ENCODE measurements at places on chromosomes 2 and 18.

GRCh38 chr2:74005786-74006185 lies 21.1 kb downstream of the TET3 start:
- no peak for DNase-seq

DNA sequence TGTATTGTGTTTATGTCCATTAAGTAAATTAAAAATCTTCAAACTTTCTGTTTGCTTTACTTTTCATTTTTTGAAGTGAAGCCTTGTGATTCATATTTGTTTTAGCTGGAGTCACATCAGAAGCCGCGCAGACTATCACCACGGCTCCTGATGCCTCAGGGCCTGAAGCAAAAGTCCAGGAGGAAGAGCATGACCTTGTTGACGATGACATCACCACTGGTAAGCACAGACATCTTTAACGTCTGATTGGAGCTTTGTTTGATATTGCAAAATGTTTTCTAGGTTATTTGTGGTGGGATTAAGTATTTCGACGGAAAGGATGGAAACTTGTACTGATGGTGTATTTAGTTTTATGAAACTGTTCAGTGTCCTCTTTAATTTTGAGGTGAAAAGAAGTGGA lies 164.8 kb downstream of the WDR7 start:
- no peak for DNase-seq

GRCh38 chr2:212873256-212873655 lies 278.2 kb downstream of the IKZF2 start:
- DNase-seq: no peak

DNA sequence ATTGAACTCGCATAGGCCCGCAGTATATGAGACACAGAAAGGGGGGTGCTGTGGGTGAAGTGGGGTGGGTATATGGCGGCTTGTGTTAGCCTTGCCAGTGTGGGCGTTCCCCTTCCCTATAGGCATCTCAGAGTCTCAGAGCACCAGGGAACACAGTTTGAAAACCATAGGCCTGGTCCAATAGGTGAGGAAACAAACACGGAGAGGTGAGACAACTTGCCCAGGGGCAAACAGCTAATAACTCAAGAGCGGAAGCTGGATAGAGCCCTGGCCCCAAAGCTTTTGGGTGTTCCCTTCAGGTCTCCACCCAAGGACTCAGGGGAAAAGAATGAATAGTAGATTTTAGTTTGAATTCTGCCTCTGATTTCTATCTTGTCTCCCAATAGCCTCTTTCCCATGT lies 7.9 kb downstream of the LIPG start:
- no peak for DNase-seq

DNA sequence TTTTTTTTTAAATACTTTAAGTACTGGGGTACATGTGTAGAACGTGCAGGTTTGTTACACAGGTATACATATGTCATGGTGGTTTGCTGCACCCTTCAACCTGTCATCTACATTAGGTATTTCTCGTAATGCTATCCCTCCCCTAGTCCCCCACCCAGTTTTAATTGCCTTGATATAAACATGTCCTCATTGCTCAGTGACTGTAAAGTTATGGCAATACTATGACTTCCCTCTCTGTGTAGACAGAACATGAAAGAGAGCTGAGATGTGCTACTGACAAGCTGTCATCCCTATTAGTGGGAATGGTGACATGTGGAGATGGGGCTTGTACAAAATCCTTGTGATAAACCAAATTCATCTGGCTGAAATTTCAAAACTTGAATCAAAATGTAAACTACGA lies 449.7 kb upstream of the TRIB2 start:
- DNase-seq: no peak

- DNase-seq: no peak
Observed at GRCh38 chr2:169978402-169979017, 151.3 kb downstream of the UBR3 start.

GRCh38 chr2:72089537-72089936 lies 58.1 kb downstream of the CYP26B1 start:
- no peak for DNase-seq

DNA sequence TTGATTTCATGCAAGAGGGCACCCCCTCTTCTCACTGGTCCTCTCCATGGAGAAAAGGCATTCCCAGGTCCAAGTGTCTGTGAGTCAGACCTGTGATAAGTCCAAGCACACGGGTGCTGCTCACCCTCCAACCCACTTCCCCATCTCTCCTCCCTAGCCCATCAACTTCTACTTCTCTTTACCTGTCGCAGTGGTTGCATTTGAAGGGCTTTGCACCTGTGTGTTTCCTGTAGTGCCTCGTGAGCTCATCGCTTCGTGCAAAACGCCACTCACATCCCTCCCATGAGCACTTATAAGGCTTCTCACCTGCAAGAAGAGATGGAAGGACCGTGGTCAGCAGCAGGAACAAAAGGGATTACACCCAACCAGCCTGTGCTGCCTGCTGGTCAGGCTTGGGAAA lies 77.5 kb downstream of the KLF7 start:
- no peak for DNase-seq

GRCh38 chr2:176680916-176681516 lies 411.8 kb downstream of the MTX2 start:
- peak; percentile 13 for DNase-seq

DNA sequence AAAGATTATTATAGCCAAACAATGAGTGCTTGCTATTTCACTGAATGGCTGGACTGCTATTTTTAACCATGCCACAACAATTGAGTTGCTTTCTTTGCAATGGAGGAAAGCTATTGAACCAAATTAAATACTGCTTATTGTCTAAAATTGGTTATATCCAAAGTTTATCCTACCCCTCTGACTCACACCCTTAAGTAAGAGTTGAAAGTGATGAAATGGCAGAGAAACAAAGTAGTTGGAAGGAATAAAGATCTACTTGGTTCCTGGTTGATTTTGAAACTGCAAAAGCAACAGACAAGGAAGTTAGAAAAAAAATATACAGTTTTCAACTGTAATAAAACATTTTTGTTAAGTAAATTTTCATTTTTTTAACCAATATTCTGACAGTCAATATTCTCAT lies 47.5 kb downstream of the EML4 start:
- no peak for DNase-seq

DNA sequence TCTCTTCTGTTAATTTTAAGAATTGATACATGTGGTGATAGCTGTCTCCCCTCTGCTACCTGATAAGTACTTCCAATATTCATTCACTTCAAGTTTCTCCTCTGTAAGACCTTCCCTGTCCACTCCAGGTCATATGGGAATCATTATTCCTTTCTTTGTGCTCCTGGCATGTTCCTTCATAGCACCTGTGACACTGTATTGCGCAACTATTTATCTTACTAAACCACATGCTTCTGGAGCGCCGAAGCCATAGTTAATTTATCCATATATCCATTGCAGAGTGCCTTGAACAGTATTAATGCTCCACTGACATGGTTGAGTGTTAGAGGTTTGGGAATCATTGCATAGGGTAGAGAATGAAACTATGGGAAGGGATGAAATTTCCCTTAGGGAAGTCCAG lies 7.9 kb upstream of the PRKD3 start:
- DNase-seq: no peak

DNA sequence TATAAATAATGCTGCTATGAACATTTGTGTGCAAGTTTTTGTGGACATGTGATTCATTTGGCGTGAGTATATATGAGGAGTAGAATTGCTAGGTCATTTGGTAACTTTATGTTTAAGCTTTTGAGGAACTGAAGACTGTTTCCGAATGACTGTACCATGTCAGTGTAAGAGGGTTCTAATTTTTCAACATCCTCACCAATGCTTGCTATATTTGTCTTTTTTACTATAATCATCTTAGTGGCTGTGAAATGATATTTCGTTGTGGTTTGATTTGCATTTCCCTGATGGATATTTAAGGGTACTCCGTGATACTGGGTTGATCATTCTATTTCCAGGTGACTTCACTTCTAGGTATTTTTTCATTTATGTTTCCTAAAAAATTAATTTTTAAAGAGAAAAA lies 241.1 kb downstream of the BCL2 start:
- DNase-seq: no peak

DNA sequence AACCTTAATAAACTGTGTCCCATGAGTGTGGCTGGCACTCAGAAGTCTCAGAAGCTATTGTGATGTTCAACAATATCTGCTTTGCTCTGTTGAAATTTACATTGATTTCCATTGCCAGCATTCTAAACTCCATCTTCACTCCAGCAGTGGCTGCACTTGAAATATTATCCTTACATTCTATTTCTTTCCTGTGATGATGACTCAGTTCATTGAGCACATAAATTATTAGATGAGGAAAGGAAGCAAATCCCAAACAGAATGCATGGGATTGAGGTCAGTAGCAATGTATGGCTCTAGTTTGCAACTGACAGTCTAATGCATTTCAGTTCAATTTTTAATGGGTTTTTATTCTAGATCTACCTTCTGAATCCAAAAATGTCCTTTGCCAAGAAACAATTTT lies 92.4 kb upstream of the TTN start:
- DNase-seq: peak; percentile 7

DNA sequence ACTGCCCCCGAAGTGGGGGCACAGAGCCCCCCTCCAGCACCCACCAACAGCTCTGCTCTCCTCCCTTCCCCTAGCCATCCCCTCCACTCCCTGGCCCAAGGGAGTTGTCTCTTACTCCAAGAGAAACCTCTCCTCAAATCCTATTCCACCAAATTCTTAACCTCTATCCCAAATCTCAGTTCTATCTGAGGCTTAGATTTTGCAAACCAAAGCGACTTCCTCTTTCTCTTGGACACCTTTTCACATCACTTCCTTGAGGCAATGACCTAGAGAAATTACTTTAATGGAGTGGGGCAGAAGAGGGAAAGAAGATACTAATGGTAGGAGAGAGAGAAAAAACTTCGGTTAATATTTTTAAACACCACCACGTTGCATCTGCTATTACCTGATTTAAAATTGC lies 167.2 kb downstream of the SS18 start:
- DNase-seq: no peak

DNA sequence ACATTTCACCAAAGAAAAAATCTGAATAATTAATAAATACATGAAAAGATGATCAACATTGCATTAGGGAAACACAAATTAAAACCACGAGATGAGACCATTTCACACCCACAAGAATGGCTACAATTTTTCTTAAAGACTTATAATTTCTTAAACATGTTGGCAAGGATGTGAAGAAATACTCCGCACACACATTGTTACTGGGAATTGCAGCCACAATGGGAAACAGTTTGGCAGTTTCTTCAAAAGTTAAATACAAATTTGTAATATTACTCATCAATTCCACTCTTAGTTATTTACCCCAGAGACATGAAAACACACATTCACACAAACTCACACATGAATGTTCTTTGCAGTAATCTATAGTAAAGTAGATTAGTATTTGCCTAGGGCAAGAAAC lies 363.3 kb upstream of the SMIM21 start:
- no peak for DNase-seq

DNA sequence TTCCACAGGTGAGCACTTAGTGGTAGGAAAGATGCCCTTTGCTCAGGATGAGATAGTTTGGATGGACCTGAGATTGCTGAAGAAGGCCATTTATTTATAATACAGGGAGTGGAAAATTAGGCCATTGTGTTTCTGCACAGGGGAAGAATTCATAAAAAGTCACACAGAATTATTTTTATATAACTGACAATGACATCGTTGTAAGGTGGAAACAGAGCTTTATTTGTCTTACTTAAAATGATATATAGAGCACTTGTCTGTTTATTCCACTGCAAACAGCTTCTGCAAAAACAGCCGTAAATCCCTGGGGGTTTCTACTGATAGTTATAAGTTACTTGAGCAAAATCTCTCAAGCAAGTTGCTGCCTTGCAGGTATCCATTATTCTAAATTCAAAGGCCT lies 158.1 kb upstream of the ZNF521 start:
- no peak for DNase-seq

- DNase-seq: no peak
Observed at GRCh38 chr18:50071397-50071796, 123.5 kb downstream of the MYO5B start.

DNA sequence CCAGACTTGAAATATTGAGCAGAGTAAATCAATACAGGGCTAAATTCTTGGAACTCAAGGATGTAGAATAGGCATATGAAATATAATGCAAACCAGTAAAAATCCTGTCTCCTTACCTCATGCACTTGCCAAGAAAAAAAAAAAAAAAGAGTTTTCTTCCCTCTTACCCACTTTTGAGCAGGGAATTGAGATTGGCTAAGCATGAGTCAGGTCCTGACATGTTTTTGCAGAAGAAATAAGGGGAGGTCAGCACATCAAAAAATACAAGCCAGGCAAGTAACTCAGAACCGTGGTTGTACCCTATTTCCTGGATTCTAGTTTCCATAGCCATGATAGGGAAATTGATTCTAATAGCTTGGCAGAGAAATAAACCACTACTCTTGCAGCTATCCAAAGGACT lies 1526.7 kb downstream of the LRP1B start:
- DNase-seq: peak; percentile 27

GRCh38 chr18:23259701-23260681 lies 124.7 kb downstream of the CABLES1 start:
- peak; percentile 90 for DNase-seq

GRCh38 chr18:46275370-46275769 lies 171.2 kb downstream of the HAUS1 start:
- DNase-seq: no peak

DNA sequence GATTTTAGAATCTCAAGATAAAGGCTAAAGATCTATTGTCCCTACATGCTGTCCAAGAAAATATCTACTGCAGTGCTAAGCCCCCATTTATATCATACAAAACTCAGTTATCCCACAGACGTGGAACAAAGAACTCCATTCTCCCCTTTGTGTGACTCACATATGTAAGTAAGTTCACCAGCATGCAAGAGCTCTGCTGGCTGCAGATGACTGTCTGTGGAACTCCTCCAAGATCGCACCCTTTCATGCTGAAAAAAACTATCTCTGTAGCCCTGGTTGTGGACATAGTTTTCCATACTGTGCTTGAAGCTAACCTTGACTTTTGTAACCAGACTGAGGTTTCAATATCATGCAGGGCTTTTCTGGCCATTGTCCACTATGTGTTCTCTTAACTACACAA lies 207.1 kb downstream of the ZNF521 start:
- DNase-seq: peak; percentile 93

DNA sequence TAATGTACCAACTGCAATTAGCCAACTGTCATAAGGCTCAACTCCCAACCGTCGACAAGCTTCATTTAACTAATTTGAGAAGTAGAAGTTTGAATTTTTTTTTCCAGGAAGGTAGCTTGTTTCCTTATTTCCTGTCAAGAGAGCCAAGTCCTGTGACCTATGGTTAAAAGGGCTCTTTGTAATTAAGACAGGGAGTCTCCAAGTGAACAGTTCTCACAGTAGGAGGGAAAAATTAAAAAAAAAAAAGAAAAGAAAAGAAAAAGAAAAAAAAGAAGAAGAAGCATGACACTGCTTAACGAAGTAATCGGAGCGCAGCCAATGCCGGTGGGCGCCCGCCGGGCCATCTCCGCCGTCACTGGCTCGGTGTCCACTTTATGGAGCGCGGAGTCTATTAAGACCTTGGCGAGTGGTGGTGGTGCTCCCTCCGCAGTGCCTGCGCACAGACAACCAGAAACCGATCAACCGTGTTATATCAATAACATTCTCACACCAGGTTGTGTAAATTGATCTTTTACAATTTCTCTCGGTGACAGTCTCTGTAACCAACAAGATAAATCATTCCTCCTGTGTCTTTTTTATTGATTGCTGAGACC lies 197.2 kb upstream of the POU3F3 start:
- no peak for DNase-seq

All from HT1080 (cell line).